ENCODE measurements at places on chromosomes 3 and 15.

DNA sequence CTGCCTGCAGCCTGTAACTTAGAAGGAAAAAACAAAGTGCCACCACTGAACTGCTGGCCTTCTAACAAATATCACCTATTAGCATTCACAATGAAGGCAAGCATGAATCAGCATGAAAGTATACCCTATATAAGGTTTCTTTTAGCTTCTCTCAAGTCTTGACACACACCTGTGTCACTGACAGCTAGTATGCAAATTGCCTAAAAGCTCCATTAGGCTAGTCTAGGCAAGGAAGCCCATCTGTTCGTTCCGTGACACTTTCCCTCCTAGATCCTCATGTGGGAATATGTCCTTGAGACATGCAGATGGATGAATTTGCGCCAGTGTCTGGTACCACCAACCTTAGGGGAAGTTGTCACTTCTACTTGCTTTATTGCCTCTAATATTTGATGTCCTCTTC, 129.3 kb downstream of the RBMS3 start:
- DNase-seq: no peak

- DNase-seq: no peak
These were observed 436.6 kb downstream of the SOX2 start for GRCh38 chr3:182148360-182148759.

- no peak for DNase-seq
These were observed 41.1 kb upstream of the AP3B2 start for GRCh38 chr15:82750831-82751180.

DNA sequence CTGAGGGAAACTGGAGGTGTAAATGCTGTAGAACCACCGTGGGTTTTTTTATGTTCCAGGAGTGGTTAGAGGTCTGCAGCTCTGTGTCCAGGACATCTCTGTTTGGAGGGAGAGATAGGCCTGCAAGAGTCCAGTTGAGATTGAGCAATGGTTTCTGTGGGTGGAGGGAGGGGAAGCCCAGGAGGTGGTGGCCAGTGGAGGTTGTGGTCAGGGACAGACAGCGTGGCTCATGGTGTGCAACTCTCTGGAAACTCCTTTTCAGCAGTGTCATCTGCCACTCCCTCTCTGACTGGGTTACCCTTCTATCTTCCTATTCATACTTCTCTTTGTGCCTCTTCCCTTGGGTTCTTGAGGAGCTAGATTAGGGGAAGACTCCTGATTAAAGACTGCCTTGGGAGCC, 9.6 kb downstream of the XCR1 start:
- DNase-seq: no peak

GRCh38 chr15:80456517-80457492, 52.6 kb downstream of the ARNT2 start:
- no peak for DNase-seq
